ENCODE measurements at places on chromosomes 5 and 9.

DNA sequence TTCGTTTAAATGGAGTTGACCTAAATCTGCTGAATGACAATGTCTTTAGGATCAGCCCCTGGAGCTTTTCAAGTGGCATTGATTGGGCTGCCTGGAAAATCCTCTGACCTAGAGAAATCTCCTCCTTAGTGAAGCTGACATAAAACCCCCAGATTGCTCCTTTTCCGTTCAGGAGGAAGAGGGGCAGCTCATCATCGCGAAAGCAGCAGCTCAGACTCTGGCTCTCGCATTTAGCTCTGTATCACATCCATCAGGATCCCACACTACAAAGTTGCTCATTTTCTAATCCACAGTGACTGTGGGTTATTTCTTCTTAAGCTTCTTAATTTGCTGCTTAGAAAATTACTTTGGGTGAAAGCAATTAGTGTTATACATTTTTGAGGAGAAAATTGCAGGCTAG is 373.7 kb downstream of the ENC1 start:
- DNase-seq: no peak

DNA sequence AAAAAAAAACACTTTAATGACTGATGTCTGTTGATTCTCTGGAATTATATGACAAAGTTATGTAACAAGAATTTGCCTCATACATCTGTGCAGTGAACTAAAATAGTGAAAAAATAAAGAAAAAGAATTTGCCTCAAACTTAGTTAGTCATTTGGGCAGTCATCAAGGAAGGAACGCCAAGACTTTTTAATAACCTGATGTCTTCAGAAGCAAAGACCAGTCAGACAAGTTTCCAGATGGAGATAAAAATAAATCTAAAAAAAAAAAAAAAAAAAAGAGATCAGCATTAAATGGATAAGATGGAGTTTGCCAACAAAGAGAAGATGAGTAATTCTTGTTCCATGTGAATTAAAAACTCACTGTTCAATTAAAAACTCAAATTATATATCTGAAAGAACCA is 52.3 kb upstream of the JMY start:
- no peak for DNase-seq

DNA sequence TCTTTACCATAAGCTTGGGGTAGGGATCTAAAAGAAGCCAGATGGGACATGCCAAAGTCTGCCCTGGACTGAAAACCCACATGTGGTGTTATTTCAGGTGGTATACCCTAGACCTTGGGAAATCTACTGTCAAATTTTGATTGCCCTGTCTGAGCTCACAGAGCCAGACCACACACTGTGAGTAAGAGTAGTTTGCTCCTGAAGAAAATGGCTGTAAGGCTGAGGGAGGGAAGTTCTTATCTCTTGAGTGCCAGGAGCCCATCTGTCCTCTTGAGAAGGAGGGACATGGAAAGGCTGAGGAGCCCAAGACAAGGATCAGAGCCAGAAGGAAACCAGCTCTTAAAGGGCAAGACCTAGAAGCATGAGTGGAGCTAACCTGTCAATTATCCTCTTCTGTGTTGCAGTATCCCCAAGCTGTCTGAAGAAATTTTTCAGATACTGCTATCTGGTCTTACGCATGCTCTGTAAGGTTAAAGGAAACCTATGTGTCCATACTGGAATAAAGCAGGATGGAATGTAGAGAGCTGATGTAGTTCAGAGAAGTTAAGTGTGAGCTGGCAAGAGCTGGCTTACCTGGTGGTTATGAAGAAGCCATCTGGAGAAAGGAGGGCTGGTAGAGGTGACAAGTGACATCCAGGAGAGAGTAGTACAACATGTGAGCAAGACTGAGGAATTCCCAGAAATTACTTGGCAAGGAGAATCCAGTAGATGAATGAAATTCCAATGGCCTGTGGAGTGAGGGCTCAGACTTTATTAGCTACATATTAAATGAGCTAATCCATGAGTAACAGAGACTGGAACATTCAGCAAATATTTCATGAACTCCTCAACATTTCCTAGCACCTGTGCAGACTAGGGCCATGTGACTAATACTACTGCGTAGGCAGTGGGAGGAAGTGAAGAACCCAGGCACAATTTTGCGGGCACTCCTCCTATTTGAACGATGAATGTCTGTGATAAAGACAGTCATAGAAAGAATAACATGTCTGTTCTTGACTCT is 389.1 kb upstream of the KIF2A start:
- no peak for DNase-seq

- DNase-seq: no peak
These were observed 317.2 kb downstream of the DEPDC1B start for GRCh38 chr5:60382716-60383115.

- no peak for DNase-seq
These were observed 333.1 kb downstream of the CAAP1 start for GRCh38 chr9:26559506-26559905.

GRCh38 chr9:124066783-124067577 is 55.4 kb downstream of the LHX2 start:
- no peak for DNase-seq

Data from T-helper 1 cell (primary cell).